ENCODE measurements at places on chromosomes 16 and 17.
A peak's percentile ranks its signal among the peaks of the same experiment; 100 is the strongest.

- DNase-seq, result peak; percentile 79
These were observed 6.8 kb downstream of the ACD start for GRCh38 chr16:67653128-67653788.

GRCh38 chr16:64977206-64977920, 144.5 kb downstream of the CDH11 start:
- no peak for DNase-seq

DNA sequence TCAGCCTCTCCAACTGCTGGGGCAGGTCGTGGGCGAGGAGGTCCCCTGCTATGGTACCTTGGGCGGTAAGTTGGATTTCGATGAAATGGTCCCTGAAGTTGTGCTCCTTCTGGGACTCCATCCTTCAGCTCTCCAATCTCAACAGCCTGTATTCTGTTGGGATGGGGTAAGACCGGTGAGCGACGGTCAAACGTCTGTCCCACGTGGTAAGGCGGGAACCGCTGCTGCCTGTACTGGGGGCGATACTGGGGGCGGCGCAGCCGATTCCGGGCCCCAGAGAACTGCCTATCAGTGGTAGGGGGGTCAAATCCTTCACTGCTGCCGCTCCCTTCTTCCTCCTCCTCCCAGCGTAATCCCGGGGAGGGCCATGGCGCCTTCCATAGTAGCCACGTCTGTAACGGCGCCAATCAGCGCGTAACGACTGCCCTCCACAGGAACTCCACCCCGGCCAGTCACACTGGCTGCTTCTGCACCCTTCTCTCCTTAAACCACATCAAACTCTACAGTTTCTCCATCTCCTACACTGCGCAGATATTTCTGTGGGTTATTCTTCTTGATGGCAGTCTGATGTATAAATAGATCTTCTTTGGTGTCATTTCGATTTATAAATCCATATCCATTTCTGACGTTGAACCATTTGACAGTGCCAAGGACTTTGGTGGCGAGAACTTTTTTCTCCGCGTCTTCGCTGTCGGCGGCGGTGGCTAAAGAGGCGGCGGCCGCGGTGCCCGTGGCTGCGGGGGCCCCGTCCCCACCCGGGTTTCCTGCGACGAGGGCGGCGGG, 41.1 kb downstream of the AHSP start:
- DNase-seq, result no peak

DNA sequence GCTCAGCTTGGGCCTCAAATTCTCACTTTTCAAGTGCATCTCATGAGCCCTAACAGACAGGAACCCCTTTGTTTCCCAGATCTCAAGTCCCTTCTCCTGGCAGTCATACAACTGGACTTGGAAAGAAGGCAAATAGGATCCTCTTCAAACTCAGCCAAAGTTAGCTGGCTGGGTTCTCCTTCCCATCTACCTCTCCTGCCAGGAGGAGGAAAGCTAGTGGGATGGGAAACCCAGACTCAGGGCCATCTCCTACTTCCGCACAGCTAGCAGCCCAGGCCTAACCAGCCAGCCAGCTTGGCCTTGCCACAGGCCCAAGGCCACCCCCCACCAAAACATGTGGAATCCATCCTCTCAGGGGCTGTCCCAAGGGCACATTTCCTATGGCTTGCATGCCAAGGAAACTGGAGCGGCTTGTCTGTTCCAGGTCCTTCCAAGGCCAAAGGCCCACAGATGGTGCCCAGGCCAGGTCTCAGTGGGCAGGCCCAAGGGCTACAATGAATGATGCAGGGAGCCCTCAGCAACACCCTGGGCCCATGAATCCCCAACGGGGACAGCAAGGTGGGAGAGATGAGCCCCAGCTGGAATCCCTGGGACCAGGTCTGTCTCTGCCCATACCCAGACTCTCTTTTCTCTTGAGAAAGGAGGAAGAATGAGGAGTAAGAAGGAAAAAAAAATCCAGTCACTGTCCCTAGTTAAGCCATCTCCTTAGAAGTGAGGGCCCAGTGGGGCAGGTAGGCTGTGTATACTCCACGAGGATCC, 1.7 kb downstream of the SMARCD2 start:
- DNase-seq, result no peak

DNA sequence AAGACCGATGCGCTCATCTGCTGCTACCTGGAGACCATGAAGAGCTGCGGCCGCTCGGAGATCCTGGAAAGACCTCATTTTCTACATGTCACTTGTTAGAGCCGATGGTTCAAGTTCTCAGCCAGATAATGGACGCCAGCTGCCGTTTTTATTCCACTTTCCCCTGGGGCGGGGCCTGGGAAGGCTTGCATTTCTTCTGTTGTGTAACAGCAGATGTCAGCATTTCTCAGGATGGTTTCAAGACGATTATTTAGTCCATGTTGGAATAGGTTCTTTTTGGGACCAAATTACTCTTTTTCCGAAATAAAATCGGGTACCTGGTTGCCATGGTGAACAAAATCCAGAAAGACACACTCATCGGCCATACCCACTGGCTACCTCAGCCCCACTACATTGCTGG, 1418.3 kb downstream of the CDH11 start:
- no peak for DNase-seq

DNA sequence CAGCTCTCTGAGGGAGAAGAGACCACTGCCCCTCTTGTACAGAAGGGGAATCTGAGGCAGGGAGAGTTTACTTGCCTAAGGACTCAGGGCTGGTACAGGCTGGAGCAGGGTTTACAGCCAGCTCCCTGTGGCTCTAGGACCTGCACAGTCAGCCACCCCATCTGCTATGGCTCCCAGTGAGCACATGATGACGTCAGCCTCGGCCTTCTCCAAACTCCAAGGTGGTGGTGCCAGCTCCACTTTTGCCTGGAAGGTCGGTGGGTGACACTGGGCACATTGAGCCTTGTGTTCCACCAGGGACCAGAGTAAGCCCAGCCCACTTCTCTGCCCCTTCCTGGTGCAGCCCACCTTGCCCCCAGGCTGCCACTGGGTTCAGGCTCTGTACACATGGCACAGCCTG, 202.2 kb downstream of the ENGASE start:
- DNase-seq, result no peak

DNA sequence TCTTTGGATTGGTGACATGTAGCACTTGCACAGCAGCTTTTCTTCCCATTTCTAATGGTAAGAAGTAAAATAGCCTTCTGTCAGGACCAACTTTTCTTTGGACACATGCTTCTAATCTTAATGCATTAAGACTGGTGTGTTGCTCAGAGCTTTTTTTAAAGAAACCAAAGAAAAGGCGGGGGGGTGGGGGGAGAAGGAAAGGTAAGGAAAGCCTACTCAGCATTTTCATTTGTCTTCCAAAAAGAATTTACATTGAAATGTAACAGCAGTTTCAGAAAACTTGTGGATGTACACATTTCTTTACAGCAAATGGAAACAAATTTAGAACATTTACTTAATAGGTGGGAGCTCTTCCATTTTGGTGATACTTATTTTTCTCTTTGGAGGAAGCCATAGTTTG, 49.6 kb downstream of the NLK start:
- DNase-seq, result no peak

GRCh38 chr17:82085031-82085861, 12.8 kb downstream of the FASN start:
- DNase-seq, result no peak

DNA sequence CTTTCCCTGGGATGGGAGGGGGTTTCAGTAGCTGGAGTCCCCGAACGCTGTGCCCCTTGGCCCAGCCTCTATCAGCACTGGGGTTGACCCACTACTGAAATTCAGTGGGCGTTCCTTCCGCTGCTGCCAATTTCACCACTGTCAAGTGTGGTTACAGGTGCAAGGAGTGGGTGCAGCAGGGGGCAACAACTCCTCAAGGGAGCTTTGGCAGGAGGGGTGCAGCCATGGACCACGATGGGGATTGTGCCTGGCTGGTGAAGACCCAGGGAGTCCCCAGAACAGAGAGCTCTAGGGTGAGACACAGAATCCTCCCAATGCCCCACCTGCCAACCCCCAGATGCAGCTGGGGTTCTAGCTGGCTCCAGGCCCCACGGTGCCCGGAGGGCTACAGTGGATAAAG, 123.5 kb upstream of the SDK2 start:
- no peak for DNase-seq

GRCh38 chr17:37450112-37450511, 39.6 kb upstream of the DUSP14 start:
- DNase-seq, result no peak

DNA sequence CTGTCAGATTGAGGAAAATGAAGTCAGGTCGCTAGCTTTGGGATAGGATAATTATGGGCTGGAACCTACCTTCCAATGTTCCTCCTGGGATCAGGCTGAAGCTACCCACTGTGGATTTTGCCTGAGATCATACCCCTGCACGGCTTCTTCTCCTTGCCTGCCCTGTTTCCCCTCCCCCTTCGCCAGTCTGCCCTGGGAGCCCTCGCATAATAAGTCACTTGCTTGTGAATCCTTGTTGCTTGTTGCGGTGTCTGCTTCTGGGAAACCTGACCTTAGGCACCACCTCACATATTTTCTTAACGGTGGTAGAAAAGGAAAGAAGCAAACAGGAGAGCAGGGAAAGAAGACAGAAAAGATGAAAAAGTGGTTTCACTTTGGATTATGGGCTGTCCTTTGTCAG, 13.3 kb upstream of the PMP22 start:
- no peak for DNase-seq

DNA sequence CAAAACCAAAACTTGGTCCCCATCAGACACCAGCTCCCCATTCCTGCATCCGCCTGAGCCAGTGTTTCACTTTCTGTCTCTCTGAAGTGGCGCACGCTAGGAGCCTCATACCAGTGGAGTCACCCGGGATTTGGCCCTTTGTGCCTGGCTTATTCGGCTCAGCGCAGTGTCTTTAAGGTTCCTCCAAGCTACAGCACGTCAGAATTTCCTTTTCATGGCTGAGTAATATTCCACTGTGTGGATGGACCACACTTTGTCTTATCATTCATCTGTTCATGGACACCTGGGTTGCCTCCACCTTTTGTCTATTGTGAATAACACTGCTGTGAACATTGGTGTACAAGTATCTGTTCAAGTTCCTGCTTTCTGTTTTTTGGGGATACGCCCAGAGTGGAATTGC, 45.2 kb upstream of the CHMP6 start:
- no peak for DNase-seq

GRCh38 chr17:20315311-20315710, 152.0 kb downstream of the LGALS9B start:
- no peak for DNase-seq

DNA sequence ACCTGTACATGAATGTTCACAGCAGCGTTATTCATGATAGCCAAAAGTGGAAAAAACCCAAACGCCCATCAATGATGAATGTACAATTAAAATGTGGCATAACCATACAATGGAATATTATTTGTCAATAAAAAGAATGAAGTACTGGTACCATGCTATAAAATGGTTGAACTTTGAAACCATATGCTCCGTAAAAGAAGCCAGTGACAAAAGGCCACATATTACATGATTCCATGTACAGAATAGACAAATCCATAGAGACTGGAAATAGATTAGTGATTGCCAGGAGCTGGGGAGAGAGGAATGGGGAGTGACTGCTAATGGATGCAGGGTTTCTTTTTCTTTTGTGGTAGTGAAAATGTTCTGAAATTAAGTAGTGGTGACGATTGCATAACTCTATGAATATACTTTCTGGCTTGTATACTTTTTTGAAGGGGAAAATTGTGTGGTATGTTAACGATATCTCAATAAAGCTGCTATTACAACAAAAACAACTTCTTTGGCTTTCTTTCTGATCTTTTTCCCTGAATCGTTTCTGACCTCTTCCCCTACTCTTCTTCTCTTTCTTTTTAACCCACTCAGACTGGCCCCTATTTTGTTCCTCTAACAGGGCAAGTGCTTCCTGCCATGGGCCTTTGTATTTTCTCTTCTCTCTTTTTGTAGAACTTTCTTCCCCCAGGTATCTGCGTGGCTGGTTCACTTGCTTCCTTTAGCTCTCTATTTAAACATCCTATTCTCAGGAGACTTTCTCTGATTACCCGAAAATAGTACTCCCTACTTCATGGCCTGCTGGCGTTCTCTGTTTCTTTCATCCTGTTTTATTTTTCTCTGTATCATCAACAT, 67.9 kb downstream of the FTO start:
- DNase-seq, result no peak

GRCh38 chr16:10920726-10921427, 21.4 kb downstream of the DEXI start:
- DNase-seq, result no peak

GRCh38 chr16:22933173-22933572, 119.2 kb downstream of the HS3ST2 start:
- DNase-seq, result no peak

- no peak for DNase-seq
These were observed 13.7 kb upstream of the LDHD start for GRCh38 chr16:75130150-75130771.

- DNase-seq, result no peak
These were observed 5.7 kb upstream of the SDR42E1 start for GRCh38 chr16:82016964-82017363.

DNA sequence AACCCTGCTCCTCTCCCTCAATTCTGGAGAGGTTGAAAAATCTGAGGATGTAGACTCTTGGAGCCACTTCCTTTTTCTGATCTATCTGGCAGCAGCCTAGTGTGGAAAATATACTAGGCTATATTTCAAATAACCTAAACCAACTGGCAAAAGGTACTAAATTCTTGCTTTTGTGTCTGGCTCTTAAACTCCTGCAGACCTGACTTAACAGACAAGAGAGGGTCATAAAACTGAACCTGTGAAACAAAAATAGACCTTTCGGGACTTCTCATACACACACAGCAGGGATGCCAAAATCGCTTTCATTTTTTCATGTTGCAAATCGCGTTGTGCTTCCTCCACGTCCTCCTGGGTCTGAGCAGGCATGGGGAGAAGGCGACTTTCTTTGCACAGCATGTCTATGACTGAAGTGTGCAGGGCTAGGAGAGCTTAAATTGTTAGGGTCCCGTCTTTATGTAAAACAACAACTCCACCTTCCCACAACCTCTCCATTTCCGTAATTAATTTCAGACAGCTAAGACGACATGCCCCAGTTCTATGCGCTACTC, 520.7 kb upstream of the PSMD7 start:
- DNase-seq, result no peak

- no peak for DNase-seq
These were observed 114.9 kb upstream of the CDH5 start for GRCh38 chr16:66251476-66252160.

GRCh38 chr16:83539736-83540490, 267.9 kb upstream of the HSBP1 start:
- DNase-seq, result no peak

DNA sequence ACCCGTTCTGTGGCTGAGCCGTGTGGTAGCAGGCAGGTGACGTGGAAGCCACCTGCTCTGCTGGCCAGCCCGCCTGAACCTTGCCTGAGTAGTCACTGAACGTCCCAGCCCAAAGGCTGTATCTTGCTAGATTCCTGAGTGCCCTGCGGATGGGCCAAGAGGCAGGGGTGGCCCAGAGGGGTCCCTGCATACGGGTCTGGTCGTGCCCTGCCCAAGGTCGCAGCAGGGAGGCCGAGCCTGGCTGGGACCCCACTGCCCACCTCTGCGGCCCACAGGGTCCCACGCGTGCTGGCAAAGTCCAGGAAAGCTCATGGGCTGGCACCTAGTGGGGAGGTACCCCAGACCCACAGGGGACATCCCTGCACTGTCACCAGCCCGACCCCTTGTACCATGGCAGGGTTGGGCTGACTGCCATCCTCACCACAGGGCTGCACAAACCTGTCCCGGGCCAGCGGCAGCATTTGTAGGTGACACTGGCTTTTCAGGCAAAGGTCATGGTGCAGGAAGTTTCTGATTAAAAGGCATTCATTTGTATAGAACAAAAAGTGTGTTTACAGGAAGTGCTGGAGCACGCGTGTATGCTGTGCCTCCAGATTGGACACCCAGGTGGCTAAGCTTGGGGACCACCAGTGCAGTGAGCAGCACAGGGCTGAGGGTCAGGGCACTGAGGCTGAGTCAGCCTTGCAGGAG, 45.1 kb upstream of the ZC3H18 start:
- DNase-seq, result no peak

GRCh38 chr17:34414339-34414738, 51.3 kb upstream of the CCL1 start:
- DNase-seq, result no peak

All from HuH-7.5 (cell line).